ENCODE measurements at places on chromosomes 5 and 9.

DNA sequence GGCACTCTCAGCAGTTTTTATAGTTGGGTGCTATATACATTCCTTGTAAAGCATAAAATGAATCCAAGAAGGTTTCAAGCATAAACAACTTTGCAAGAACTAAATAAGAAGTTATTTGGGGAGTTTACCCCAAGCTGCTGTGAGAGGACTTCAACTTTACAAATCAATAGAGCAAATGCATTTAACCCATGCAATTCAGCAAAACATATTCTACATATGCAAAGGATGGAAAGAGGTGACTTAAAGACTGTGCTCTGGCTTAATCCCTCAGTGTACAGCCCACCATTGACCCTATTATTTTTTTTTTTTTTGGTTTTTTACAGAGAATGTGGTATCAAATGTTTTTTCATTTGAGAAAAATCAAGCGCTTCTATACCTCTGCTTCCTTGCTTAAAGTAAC is 736.5 kb downstream of the CETN3 start:
- no peak for DNase-seq

DNA sequence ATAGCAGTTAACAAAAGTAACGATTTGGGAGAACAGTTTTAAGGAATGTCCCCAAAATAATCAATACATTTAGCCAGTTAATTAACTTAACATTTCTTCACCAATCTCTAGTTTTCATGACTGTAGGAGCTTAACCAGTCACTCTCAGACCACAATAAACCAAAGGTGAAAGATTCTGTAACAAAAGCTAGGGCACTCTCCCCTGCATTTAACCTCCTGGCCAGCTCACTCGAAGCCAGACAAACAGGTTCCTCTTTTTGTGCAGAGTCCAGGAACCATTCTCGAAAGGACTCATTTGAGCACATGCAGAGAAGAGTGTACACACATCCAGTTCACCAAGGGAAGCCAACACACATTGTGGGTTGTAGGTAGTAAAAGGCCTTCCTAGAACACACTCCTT is 6.5 kb downstream of the IL7R start:
- DNase-seq: no peak

DNA sequence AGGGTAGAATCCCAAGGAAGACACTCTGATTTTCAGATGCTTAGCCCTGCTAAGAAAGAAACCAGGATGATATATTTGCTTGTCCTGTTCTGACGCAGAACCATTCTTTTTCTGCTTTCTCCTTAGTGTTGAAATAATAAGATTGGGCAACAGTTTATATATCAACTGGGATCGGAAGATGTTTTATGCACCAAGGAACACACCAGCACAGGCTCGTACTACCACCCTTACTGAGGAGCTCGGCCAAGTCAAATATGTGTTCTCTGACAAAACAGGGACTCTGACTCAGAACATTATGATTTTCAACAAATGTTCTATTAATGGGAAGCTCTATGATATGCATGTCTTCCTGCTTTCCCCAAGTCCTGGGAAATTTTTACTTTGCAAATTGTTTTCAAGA is 19.0 kb upstream of the RUSC2 start:
- DNase-seq: no peak

- no peak for DNase-seq
Observed at GRCh38 chr9:78707080-78707479, 410.2 kb downstream of the PSAT1 start.

DNA sequence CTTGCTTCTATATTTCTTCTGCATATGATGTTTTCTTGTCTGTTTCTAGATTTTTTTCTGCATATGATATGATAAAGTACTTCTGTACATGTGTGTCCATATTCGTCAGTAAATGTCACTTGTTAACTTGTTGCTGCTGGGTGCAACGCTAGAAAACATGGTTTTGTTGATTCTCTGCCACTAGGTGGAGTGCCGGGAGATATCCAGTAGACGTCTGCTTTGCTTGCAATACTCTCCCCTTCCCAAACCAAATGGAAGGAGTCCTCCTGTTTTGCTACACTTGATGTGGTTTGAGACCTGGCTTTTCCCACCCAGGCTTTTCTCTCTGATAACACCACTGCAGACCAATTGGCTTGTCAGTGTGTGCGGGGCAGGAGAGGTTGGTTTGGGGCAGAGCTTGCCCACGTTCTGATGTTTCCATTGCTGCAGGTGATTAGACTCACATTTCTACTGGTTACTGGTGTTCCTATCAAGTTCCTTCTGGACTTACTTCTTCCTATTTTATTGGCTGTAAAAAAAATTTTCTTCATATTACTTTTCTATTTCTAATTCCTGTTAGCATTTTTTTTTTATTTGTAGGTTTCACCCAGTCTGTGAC is 900.0 kb upstream of the CDH10 start:
- no peak for DNase-seq

GRCh38 chr9:131031005-131031641 is 22.1 kb downstream of the LAMC3 start:
- no peak for DNase-seq

DNA sequence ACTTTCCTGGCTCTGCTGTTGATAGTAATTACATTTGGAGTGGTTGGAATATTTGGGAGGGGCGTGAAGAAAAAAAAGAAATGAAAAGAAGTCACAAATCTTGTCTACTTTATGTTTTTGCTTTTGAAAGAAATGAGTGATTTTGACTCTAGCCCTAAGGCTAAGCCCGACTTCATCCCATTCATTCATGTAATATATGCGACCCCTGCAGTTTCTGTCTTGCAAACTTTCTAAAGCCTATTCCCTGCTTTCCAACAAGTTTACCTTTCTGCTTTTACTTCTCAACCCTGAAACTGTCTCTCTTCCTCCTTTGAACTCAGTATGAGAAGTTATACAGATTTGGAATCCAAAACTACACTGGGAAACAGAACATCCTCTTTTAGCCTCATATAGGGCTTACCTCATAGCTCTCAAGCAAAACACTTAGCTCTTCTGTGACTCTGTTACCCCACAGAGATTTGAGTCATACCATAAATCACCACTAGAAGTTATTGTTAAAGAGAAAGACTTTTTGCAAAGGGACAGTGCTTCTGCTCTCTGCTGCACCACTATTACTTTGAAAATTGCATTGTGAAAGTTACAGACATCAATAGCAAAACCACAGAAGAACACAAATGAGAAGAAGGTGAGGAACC is 1.6 kb downstream of the CFAP95 start:
- DNase-seq: peak; percentile 24

GRCh38 chr5:157469073-157469472 is 9.1 kb downstream of the NIPAL4 start:
- no peak for DNase-seq

DNA sequence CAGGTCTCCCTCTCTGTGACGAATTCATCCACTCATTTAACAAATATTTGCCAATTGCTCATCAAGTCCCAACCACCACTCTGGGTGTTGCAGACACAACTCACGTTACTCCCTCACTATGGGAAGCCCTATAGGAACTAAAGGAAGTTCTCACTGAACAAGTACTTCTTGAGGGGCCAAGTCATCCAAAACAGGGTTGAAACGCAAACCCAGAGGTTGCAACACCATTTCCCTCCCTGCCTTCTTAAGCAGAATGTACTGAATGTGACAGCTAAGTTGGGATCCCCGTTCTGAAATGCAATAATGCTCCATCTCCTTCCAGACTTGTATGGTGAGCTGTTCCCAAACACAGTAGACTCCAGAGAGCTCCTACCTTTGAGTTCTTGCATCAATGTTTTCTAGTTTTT is 34.3 kb downstream of the EPB41L4B start:
- no peak for DNase-seq

DNA sequence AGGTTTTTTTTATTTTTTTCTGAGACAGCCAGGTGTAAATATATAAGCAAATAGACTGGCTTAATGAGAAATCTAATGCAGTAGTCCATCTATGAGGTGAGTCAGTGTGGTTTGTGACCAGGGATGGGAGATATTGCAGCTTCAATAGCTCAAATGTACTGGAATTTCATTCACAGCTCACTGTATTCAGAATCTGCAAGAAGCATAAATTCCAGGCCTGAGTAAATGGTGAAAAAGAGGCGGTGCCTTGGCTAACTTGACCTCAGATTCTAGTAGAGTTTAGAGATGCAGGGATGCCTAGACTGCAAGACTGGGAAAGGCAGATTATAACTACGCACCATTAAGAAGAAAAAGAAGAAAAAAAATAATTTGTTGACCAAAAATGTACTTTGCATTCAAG is 151.9 kb upstream of the SMC2 start:
- no peak for DNase-seq

GRCh38 chr5:75510836-75511434 is 494 bp downstream of the CERT1 start:
- DNase-seq: no peak

DNA sequence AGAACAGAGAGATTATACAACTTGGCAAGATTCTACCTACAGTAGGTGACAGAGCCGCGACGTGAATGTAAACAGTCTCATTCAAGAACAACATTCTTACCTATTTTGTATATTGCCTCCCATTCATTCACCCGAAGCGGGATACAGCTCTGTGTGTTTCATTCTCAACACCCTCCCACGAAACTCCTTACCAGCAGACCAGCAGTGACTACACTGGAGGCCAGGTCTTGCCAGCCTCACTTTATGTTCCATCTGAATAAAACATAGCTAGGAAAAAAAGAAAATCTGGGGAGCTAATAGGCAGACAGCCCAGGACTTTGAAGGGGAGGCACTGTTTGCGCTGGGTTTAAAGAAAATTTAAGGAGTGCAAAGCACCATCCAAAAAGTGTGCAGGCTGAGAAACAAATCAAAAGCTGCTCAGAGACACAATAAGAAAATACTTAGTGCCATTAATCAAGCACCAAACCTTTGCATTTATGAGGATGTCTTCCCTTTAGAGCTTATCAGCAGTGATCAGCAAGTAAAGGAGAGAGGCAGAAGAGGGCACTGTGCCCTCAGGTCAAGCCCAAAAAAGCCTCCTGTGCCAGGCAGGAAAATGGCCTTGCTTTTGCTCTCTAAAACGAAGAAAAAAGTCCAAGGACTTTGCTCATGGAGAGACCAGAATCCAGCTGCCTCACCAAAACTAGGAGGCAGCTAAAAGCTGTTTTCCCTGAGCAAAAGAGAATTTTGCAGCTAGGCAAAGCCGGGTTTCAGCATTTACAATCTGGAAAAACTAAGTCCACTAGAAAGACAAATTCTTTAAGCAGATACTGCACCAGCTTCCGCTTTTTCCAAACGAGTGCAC is 295.1 kb downstream of the BNC2 start:
- no peak for DNase-seq

GRCh38 chr5:76521240-76521758 is 101.9 kb downstream of the F2RL2 start:
- DNase-seq: peak; percentile 3

- no peak for DNase-seq
Observed at GRCh38 chr5:146426853-146427618, 20.1 kb upstream of the TCERG1 start.

GRCh38 chr9:19049917-19050636 is 850 bp downstream of the RRAGA start:
- peak; percentile 16 for DNase-seq

DNA sequence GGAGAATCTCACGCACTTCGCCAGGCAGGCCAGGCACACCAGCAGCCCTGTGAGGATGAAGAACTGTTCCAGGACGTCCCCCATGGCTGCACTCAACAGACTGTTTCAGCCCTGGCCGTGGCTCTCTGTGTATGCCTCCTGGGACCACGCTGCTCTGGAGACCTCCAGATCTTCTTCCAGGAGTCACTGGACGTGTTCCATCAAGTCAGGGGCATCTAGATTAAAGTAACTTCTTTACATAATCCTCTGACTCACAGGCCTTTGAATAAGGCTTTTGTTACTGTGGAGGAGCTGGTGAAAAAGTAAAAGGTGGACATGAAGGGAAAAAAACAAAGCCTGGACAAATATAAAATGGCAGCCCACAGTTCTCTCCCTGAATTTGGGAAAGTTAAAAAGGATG is at the start of gene HSD17B3:
TSS of gene HSD17B3 (minus strand) at position 156 of the 400 bp plus-strand sequence. CDS start at position 84, 72 bp downstream.
- no peak for DNase-seq

DNA sequence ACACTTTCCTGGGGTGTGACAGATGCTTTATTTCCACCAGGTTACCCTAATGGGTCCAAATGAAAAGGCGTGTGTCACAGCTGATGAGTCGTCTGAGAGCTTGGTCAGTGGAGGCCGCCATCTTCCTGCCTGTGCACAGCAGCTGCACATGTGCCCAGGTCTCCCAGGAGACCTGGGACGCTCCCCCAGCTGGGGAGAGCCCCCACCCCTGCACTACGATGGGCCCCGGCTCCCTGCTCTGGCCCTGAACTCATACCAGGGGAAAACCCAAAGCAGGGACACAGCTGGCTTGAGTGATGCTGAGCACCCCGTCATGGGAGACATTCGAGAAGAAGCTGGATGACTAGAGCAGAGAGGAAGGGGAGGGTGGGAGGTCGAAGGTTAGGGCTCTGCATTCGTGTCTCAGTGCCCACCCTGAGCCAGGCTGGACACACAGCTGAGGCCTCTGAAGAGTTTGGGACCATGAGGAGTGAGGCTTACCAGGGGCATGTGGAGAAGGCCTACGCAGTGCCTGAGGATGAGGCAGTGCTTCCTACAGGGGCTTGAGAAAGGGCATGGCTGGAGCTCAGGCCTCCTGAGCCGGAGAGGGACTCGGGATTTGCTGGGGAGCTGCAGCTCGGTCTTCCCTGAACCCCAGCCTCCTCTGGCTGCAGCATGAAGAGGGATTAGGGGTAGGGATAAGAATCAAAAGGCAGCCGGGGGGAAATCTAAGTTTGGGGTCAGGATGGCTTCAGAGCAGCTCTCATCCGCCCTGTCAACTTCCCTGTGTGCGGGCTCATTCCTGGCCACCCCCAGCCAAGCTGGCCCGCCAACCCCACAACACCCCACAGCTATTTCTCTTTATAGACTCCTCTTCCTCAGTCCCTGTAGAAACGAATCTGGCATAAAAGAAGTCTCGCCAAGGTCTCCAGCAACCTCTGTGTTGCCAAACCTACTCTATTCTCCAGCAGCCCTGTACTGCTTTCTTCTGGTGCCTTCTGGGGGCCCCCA is 42.2 kb upstream of the RNU6ATAC start:
- DNase-seq: no peak

DNA sequence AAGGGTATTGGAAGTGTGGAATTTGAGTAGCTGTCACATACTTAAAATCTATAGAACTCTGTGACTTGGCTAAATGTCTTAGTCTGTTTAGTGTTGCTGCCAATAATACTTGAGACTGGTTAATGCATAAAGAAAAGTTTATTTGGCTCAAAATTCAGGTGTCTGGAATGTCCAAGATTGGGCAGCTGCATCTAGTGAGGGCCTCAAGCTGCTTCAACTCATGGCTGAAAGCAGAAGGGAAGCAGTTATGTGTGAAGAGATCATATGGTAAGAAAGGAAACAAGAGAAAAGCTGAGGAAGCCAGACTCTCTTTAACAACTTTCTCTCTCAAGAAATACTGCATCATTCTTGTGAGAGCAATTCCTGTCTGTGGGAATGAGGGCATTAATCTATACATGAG is 1043.3 kb upstream of the CDH6 start:
- DNase-seq: no peak

- DNase-seq: no peak
Observed at GRCh38 chr9:129845373-129845772, 10.1 kb downstream of the USP20 start.

GRCh38 chr5:160491438-160491837 is 69.8 kb downstream of the PTTG1 start:
- no peak for DNase-seq

- no peak for DNase-seq
Observed at GRCh38 chr5:171137768-171138525, 171.1 kb upstream of the TLX3 start.
